ENCODE measurements at places on chromosomes 7 and 10. TPM values are rescaled to one million over a fixed set of nuclear protein-coding genes. Genes with fewer than 3 reads are reported as not detected.

GRCh38 chr7:38773430-38773829 lies 135.6 kb downstream of the VPS41 start:
- no peaks in the 10 kb centered on the region for H3K27me3 ChIP-seq
- no peak overlapping the region for H3K27ac ChIP-seq
- no peak overlapping the region for H3K4me3 ChIP-seq
- peaks cover 2% of the 10 kb centered on the region for H3K36me3 ChIP-seq

DNA sequence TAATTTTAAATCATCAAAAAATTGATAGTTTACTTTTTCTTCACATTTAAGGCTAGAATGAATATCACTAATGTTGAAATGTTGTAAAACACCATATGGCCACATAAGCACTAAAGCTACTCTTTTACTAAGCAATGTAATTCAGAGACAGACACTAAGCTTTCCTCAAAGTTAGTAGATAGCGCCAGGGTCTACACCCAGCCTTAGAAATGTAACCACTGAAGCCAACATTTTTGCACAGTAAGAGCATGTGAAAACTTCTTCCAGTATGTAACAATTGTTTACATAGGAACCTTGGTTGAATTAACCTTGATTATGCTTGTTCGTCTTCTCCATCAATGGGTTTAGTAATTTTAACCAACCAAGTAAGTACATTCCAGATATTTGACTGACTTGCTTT lies 28.4 kb upstream of the PRKG1 start:
- no peak overlapping the region for H3K27ac ChIP-seq
- H3K4me3 ChIP-seq = no peak overlapping the region
- H3K36me3 ChIP-seq = no peaks in the 10 kb centered on the region
- H3K4me1 ChIP-seq = no peaks in the 10 kb centered on the region
- H3K27me3 ChIP-seq = no peaks in the 10 kb centered on the region
- no peak for DNase-seq

GRCh38 chr10:85927952-85928665 lies 438.5 kb downstream of the GRID1 start:
- H3K36me3 ChIP-seq = no peaks in the 10 kb centered on the region
- no peaks in the 10 kb centered on the region for H3K27me3 ChIP-seq
- no peak for DNase-seq
- no peak overlapping the region for H3K4me3 ChIP-seq
- no peaks in the 10 kb centered on the region for H3K4me1 ChIP-seq

Gene EIF4H
- total RNA-seq = 240 TPM

Gene GNGT1
- 0.35 TPM for total RNA-seq
